ENCODE measurements at places on chromosomes 5 and 9. TPM values are rescaled to one million over a fixed set of nuclear protein-coding genes. Genes with fewer than 3 reads are reported as not detected.

The SPAG8 gene
- not detected for total RNA-seq

The NUP214 gene
- 8.8 TPM for total RNA-seq

The HAPLN1 gene
- not detected for total RNA-seq

The IGFBPL1 gene
- total RNA-seq, result not detected

The GGTA1 gene
- 11.1 TPM for total RNA-seq

The SLC6A3 gene
- total RNA-seq, result not detected

The ECSCR gene
- 475 TPM for total RNA-seq

The PKN3 gene
- total RNA-seq, result 8.5 TPM

The FST gene
- total RNA-seq, result 10.1 TPM

The DDX4 gene
- not detected for total RNA-seq

Data from dermis lymphatic vessel endothelial cell (primary cell).